ENCODE measurements at places on chromosomes 12 and 14.

DNA sequence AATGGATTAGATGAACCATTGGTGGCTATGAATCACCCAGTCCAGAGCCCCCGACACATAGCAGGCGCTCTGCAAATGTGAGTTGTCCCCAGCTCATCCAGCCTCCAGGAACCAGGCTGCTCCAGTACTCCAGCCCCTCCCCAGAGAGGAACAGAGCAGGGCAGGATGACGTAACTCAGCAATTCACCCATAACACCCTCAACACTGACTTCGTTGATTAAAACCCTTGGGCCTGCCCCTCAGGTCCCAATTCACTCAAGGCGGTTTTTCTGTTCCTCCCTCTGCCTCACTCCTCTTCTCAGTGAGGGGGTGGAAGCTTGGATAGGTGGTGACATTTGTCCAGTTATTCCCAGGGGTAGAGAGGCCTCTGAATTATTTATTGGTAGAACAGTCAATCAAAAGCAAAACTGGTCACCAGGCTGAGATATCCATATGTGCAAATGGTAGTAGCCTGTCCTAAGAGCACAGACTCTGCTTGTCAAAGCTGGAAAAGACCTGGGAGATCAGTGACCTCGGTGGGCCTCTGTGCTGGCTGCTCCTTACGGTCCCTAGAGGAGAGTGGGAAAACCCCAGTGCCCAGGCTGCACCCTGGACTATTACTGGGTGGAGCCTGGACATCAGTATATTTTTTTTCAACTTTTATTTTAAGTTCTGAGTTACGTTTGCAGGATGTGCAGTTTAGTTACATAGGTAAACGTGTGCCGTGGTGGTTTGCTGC is 97.0 kb downstream of the CMKLR1 start:
- DNase-seq: no peak

- DNase-seq: no peak
These were observed 12.8 kb downstream of the MEG3 start for GRCh38 chr14:100838493-100839314.

GRCh38 chr12:117718559-117718958 is 250.2 kb downstream of the KSR2 start:
- no peak for DNase-seq

GRCh38 chr12:116601933-116602810 is 43.0 kb downstream of the MAP1LC3B2 start:
- no peak for DNase-seq

DNA sequence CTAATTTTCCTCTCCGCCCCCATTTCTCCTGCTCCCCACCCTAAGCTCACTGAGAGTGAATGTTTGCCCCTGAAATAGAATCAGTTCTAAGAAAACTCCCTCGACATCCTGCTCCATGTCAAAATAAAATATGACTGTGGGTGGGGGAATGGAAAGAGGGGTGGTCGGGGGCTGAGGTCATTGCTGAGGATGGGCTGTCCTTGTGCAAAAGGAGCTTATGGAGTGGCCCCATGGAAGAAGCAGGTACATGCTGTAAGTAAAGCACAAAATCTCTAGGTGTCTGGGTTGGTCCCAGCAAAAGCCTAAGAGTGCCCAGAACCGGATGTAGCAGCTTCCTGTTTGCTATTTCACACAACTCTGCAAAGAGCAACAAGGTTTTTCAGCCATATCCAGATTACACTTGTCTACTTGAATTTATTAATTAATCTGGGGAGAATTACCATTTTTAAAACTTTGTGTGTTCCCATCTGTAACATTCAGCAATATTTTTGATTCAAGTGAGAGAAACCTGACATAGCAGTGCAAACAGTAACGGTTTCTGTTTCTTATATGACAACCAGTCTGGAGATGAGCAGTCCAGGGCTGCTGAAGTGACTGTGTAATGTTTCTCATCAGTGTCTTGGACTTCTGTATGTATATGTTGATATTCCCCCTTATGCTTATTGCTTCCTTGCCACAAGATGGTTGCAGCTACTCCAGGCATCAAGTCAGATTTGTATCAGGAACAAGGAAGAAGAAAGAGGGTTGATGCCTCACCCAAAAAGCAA is 40.4 kb upstream of the GZMB start:
- peak; percentile 87 for DNase-seq

- no peak for DNase-seq
These were observed 22.5 kb downstream of the SYNE2 start for GRCh38 chr14:63875311-63875710.

- no peak for DNase-seq
These were observed 47.1 kb upstream of the OVCH1 start for GRCh38 chr12:29544428-29545101.

Data from T-helper 2 cell (primary cell).